ENCODE measurements at places on chromosomes 2 and 18.

DNA sequence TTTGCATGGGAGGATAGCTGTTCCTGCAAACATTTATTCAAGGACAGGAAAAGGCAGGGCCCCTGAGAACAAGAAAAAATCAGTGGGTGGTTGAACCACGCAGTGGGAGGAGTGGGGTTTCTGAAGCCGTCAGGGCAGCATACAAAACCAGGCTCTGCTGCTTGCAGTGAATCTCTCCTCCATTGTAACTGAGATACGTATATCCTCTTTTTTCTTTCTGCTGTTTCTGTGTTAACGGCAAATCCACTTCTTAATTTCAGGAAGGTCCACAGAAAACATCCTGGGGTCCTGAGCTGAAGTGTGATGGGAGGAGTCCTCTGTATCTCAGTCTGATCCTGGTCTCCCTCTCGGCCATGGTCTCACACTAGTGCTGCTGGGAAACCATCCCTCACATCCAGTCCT, 27.2 kb upstream of the KCNF1 start:
- no peak for DNase-seq

DNA sequence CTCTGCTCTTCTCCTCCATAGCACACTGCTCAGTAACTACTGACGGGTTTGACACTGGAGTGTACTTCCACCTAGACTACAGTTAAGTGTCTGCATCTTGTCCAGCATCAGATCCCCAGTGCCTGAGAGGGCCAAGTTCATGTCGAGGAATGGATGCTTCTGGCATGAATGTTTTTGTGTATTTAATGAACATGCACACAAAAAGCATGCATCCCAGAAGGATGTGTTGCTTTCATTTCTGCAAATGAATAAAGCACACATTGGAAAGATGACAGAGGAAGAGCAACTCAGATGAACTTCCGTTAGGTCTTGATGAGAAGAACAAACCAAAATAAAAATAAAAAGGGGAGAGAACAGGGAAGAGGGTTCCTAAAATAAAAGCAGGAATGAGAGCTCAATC, 27.9 kb downstream of the C2orf49 start:
- DNase-seq = no peak

GRCh38 chr2:98800330-98801064, 69.6 kb upstream of the MGAT4A start:
- DNase-seq = no peak

DNA sequence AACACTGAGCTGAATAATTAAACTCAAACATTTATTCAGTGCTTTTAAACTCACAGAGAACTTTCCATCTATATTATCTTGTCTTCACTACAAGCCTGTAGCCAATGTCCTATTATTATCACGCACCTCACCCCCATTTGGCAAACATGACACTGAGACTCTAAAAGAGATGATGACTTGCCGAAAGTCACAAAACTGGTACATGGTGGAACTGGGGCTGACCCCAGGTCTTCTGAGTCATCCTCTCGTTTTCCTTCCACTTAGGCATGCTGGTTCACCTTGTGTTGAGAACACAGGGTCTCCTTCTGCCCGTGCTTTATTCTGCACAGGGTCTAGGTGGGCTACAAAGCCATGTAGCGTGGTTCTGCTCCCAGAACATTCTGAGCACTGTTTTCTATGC, 230.0 kb upstream of the MGAT5 start:
- no peak for DNase-seq

GRCh38 chr2:72057308-72057707, 90.4 kb downstream of the CYP26B1 start:
- no peak for DNase-seq

DNA sequence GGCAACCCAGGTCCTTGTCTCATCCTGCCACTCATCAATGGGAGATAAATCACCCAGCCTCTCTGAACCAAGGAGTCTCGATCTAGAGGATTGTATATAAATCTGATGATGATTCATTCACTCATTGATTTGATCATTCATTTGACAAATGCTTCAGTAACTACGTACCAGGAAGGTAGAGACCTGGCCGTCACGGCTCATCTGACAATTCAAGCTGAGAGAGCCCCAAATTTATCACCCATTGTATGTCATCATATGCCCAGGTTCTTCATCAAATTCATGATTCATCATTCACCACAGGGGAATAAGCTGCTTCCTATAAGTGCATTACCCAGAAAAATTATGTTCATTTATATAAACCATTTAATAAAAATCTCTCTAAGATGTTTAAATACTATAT, 116.9 kb downstream of the FAM161A start:
- peak; percentile 26 for DNase-seq

DNA sequence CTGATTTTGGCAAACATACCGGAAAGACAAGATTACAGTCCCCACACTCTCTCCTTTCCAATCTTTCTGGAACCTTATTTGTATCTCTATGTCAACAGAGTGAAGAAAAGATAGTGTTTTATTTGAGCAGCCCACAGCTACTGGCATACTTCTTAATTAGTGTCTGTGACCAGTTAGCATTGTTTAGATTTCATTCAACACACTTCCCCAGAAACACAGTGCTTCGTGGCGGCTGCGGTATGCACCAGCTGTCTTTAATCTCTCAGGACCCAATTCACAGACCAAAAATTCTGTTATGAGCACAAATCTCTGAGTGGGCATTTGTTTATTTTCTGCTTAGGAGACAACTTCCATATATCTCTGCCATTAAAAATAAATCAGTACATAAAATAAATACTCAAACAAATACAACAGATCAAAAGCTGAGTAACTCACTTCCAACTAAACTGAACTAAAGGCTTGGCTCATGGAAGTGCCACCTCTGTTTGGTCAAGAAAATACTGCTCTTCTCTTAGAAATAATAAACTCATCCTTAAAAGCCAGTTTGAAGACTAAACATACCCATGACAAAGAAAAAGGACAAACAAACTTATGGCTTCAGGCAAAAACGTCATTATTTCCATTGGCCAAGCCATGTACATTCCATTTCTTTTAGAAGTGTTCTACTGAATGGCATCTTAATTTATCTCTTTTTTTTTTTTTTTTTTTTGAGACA, 392.4 kb downstream of the TXNL1 start:
- peak; percentile 62 for DNase-seq

DNA sequence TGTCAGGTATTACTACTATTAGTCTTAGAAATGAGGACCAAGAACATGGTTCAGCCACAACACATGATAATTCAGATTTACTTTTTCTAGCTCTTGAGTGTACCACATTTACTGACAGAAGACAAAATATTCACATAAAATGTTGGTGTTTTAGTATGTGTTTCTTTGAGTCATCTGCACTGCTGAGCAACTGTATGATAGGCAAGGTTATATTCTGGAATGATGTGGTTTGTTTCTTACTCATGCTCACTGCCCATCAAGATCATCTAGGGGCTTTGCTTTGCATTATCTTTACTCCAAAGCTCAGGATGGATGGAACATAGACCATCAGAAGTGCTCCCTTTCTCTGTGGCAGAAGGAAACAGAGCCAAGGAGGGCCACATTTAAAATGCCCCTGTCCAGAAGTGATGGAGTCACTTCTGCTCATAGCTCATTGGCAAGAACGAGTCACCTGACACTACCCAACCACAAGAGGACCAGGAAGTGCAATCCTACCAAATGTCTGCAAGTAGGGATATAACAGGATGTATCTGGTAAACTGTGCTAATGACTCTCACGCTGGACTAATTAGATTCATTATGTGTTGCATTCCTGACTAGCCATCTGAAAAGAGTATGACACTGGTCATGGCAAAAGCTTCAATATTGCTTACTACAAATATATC, 81.5 kb downstream of the DIS3L2 start:
- peak; percentile 28 for DNase-seq

- DNase-seq = no peak
These were observed 833.0 kb downstream of the SLC4A3 start for GRCh38 chr2:220460257-220460985.

- DNase-seq = no peak
These were observed 52.4 kb downstream of the TGFA start for GRCh38 chr2:70501215-70501614.

DNA sequence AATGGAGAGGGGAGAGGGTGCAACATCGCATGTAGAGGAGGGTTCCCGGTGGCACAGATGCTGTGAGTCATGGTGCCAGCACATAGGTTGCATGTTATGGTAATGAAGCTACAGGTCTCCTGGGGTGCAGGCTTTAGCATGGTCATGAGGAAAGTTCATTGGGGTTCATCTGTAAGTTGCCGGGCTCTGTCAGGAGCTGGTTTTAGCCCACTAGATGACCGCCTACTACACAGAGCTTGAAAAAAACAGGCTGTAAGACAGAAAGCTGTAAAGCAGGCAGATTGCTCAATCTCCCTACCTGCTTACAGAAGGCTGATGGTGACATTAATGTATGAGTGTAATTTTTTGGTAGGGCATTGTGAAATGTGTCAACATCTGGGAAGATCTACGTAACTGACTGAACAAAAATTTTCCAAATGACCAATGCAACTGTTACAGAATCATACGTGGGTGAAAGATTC, 23.9 kb downstream of the DYSF start:
- DNase-seq = no peak

DNA sequence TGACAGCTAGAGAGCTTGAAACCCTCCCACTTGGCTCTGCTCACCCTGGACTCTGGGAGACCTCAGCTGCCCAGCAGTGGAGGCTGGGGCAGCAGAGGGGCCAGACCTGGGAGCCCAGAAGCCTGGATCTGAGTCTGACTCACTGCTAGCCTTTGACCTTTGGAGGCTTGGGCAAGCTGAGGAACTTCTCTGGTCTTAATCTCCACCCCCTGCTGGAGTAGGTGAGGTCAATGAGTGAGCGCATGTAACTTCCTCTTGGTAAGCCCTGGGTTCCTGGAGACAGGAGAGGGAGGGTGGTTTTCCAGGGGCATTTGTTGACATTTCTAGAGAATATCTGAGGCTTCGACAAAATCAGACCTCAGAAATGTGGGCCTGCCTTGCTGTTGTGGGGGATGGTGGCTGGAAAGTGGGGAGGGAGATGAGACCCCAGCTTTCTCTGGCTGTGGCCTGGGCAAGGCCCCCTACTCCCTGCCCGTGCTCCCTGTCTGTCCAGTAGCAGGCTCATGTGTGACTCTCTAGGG, 73.0 kb upstream of the YWHAQ start:
- peak; percentile 42 for DNase-seq

DNA sequence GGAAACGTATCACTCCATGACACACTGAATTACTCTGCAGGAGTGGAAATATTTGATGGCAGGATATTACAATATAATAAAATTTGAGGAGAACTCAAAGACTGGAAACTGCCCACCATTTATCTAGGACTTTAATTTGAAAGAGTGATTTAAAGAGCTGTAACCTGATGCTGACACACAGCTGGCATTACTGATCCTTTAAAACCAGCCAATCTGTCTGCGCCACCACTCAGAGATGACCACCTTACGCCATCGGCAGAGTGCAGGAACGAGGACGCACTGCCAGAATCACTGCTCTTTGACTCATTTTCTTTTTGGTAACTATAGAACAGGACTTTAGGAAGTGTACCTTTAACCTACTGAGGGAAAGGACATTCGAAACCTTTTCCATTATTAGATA, 114.1 kb downstream of the EPB41L3 start:
- DNase-seq = no peak

DNA sequence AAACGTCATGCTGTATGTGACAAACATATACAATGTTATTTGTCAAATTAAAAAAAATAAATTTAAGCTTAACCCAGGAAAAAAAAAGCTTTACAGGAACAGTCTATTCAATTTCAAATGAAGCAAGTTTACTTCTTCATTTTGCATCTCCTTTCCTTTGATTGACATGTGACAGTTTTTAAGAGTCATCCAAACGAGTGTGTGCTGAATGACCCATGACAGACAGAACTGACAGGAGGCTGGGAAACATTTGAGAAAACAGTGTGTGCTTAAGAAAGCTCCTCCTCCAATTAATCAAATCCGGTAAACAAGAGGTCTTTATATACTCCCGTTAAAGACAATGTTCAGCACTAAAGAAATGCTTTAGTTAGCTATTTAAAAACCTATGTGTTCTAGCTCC, 177.7 kb downstream of the SRBD1 start:
- DNase-seq = no peak

DNA sequence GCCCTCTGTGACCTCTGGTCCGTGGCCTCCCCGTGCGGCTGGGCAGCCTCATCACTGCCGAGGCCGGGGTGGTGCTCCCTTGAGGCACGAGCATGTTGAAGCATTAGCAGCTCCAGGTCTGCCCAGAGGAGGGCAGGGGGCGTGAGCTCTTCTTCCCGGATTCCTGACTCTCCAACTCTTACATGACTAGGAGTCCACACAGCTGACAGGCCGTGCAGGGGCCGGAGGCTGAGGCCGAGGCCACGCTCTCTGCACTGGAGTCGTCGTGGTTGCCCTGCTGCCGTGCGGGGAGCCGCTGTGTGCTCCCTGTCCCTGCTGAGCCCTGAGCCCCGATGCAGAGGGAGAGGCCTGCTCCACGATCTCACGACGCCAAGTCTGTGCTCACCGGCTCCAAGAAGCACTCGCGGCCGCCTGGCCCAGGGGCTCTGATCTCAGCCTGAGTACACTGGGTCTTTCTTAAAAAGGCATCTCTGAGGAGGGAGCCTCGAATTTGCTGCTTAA, 19.4 kb upstream of the KCNG2 start:
- no peak for DNase-seq

DNA sequence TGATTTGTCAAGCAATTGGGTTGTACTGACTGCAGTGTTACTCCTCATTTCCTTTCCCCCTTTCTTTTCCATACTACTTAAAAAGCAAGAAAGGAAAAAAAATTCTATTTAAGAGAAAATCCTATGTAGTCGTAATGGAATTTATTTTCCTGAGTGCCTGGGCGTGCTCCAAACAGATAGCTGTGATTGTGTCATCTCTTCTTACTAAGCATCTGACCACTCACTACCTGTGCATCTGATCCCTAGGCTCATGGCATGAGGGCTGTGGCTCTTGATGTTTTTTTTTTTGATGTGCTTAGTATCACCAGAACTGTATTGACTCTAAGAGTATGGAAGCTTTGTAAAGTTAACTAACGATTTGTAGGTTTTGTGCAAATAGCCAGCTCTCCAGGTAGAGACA, 19.0 kb downstream of the CRIM1 start:
- DNase-seq = peak; percentile 41

GRCh38 chr2:119739580-119740255, 20.0 kb upstream of the PTPN4 start:
- DNase-seq = no peak

- no peak for DNase-seq
These were observed 13.3 kb downstream of the CNOT11 start for GRCh38 chr2:101265893-101266499.

DNA sequence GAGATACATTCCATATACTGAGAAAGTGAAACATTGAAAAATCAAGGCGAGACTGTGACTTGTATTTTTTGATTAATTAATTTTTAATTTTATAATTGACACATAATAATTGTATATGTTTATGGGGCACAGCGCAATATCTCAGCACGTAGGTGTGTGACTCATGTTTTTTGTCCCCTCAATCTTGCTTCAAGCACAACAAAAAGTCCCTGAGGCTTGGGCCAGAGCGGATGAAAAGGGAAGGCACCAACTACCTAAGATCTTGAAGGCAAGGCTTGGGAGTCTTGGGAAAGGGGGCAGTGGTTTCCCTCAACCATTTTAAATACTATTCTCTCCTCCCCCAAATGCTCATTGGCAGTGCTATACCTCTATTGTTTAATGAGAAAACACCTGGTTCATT, 9.9 kb downstream of the SGPP2 start:
- DNase-seq = no peak

- DNase-seq = no peak
These were observed 181.9 kb downstream of the MEMO1 start for GRCh38 chr2:31828891-31829290.

Data from fibroblast of upper back skin (primary cell).